ENCODE measurements at places on chromosomes 13 and 19. TPM values are rescaled to one million over a fixed set of nuclear protein-coding genes. Genes with fewer than 3 reads are reported as not detected.

LHFPL6 gene
- 26.6 TPM for total RNA-seq

ADAMTS10 gene
- 2.2 TPM for total RNA-seq

CGB3 gene
- total RNA-seq, result not detected

SYCN gene
- not detected for total RNA-seq

LYL1 gene
- 58.7 TPM for total RNA-seq

RCBTB1 gene
- total RNA-seq, result 15.7 TPM

KLK14 gene
- total RNA-seq, result not detected

ZNF615 gene
- total RNA-seq, result 9.5 TPM

SGCG gene
- 0.56 TPM for total RNA-seq

LILRB3 gene
- total RNA-seq, result not detected

SULT2A1 gene
- not detected for total RNA-seq

SLC7A10 gene
- total RNA-seq, result not detected

HCN2 gene
- 2.9 TPM for total RNA-seq

SRRM5 gene
- total RNA-seq, result under 0.01 TPM

ZNF99 gene
- not detected for total RNA-seq

FXYD3 gene
- total RNA-seq, result not detected

NKG7 gene
- total RNA-seq, result not detected

ABHD13 gene
- total RNA-seq, result 7.2 TPM

SBK2 gene
- total RNA-seq, result not detected

ZNF583 gene
- total RNA-seq, result 3.5 TPM

CERS1 gene
- 4.5 TPM for total RNA-seq

LRRC8E gene
- total RNA-seq, result 1.6 TPM

PSPN gene
- 1.6 TPM for total RNA-seq

RCBTB2 gene
- total RNA-seq, result 8.2 TPM

ZNF486 gene
- 5.7 TPM for total RNA-seq

ZNF729 gene
- total RNA-seq, result not detected

KLK4 gene
- not detected for total RNA-seq

MBD3L2 gene
- total RNA-seq, result not detected

KIR2DL4 gene
- not detected for total RNA-seq

SLC25A41 gene
- total RNA-seq, result under 0.01 TPM

FXYD5 gene
- total RNA-seq, result 28.0 TPM

SIGLEC10 gene
- not detected for total RNA-seq

CEACAM6 gene
- total RNA-seq, result not detected

FBN3 gene
- total RNA-seq, result not detected

ZNF878 gene
- total RNA-seq, result 0.19 TPM

HIPK4 gene
- total RNA-seq, result under 0.01 TPM

LSM4 gene
- 140 TPM for total RNA-seq

ZBTB7A gene
- 15.1 TPM for total RNA-seq

MCF2L gene
- total RNA-seq, result 0.09 TPM

MIA gene
- not detected for total RNA-seq

KPTN gene
- total RNA-seq, result 4.2 TPM

ZNF492 gene
- total RNA-seq, result 0.19 TPM

All from endothelial cell of coronary artery (primary cell).